T follicular helper cell (primary cell): ENCODE measurements at places on chromosomes 5 and 9.

DNA sequence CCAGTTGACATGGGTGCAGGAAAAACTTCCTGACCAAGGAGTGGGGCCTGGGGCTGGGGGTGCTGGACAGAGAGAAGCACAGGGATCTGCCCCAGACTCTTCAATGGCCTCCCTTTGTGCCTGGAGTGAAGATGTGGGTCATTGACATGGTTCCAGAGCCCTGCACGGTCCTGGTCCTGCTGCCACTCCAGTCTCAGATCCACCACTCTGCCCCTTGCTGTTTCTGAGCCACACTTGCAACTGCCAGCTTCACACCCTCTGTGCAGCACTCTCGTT, 10.1 kb downstream of the PIP5K1B start:
- DNase-seq: no peak

GRCh38 chr5:102283102-102283797, 12.8 kb downstream of the SLCO4C1 start:
- DNase-seq: no peak

DNA sequence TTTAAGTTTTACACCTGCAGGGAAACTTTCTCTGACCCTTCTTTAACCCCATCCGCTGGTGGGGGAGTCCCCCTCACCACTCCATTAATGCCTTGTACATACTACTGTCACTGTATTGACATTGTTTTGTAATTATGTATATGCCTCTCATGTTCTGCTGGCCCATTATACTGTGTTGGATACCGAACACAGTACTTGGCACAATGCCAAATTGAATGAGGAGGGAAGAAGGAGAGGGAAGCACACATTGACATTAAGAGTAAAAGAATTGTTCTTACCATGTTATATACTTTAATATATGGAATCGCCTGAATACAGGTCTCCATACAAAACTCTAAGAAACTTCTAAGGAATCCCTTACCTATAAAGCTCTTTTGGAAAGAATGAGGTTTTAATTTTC, 73.6 kb upstream of the GRHPR start:
- no peak for DNase-seq

- DNase-seq: no peak
These were observed 151.7 kb downstream of the TTC39B start for GRCh38 chr9:15155323-15155722.

GRCh38 chr5:80871541-80871961, 88.6 kb upstream of the RASGRF2 start:
- DNase-seq: no peak

GRCh38 chr9:117116084-117116483, 298.8 kb downstream of the ASTN2 start:
- no peak for DNase-seq

DNA sequence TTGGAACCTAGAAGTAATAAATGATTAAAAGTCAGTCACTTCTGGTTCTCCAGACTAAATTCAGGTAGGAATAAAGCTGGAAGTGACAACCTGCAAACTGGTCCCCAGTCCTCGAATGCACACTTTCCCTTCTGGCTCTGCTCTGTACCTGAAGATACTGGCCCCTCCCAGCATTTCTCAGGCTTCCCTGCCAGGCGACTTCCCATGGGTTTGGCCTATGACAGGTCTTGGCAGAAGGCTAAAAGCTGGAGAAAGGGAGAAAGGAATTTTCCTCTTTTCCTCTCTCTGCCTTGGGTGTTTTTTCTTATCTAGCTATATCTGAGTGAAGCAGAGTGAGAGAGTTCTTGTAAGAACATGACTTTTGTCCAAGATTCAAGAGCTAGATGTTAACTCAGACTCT, 1005.7 kb downstream of the DTWD2 start:
- DNase-seq: no peak

GRCh38 chr5:82657033-82657699, 379.0 kb upstream of the RPS23 start:
- no peak for DNase-seq

DNA sequence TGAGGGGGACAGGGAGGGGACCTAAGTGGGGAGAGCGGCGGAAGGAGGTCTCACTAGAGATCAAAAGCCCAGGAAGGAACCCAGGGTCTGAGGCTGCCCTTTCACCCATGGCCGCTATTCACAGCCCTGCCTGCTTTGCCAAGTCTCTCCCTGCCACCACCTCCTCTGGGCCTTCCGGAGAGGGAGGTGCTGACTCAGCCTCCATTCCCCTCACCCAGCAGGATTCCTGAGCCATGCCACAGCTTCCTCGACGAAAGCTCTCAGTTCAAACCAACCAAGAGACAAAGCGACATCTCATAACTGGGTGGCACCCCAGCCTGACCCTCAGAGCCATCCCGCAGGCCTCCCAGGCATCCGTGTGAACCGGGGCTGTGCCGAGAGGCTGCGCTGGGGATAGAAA, 36.7 kb downstream of the PAX5 start:
- DNase-seq: no peak

DNA sequence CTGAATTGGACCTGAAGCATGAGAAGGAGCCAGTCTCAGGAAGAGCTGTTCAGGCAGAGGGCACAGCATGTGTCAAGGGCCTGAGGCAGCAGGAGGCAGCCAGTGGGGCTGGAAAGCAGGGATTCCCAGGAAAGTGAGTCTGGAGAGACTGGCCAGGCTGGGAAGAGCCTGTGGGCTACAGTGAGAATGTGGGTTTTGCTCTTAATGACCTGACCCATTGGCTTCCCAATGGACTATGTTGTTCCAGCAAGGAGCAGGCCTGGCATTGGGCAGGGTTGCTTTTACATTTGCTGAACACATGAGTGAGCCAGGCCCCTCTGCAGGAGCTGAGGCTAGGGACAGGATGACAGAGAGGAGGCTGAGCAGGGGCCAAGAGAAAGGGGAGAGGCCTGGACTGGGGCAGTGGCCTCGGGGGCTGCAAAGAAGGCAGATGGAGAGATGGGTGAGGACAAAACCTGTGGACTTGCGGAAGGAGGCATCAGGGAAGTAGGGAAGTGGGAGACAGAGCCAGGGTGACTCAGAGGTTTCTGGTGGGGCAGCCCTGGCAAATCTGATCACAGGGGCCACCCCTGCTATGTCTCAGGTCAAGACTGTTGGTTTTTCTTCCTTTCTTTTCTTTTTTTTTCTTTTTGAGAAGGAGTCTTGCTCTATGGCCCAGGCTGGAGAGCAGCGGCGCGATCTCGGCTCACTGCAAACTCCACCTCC, 65.9 kb upstream of the NEK6 start:
- no peak for DNase-seq

DNA sequence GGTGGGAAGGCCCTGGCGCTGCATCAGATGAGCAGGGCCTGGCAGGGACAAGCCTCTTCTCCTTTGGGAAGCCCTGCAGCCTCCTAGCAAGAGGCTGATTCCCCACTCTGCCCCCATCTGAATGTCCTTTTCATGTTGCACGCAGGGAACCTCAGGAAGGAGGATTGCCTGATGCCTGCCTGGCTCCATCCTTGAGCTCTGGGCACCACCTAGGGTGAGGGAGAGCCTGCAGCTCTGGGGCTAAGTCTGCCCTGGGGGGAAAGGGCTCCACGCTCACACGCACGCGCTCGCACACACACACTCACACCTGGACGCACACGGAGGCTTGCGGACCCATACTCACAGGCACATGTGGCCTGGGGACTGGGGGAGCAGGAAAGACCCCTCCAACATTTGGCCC, 86.6 kb downstream of the LMX1B start:
- DNase-seq: no peak
